ENCODE measurements at places on chromosomes 3 and 15.

DNA sequence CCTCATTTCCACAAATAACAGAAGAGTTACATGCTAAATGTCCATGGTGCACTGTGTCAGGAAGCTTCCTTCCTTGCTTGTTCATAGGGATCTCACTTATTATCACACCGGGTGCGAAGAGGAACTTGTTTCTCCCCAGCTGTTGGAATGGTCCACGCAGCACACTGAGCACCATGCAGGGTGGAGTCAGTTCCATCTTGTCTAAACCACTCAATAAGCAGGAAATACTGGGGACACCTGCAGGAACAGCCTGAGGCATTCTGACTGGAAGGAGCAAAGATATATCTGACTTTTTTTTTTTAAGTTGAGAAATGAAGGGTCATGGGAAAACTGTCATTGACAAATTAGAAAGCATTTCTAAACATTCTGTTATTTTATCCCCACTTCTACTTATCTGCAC lies 70.0 kb upstream of the WDR72 start:
- DNase-seq: no peak

- DNase-seq: no peak
Observed at GRCh38 chr3:143450632-143451031, 331.1 kb downstream of the CHST2 start.

GRCh38 chr15:76075046-76075445 lies 15.3 kb downstream of the TMEM266 start:
- no peak for DNase-seq

- DNase-seq: no peak
Observed at GRCh38 chr3:107328069-107328468, 49.2 kb upstream of the CCDC54 start.

GRCh38 chr3:64957408-64958198 lies 269.8 kb upstream of the ADAMTS9 start:
- no peak for DNase-seq

DNA sequence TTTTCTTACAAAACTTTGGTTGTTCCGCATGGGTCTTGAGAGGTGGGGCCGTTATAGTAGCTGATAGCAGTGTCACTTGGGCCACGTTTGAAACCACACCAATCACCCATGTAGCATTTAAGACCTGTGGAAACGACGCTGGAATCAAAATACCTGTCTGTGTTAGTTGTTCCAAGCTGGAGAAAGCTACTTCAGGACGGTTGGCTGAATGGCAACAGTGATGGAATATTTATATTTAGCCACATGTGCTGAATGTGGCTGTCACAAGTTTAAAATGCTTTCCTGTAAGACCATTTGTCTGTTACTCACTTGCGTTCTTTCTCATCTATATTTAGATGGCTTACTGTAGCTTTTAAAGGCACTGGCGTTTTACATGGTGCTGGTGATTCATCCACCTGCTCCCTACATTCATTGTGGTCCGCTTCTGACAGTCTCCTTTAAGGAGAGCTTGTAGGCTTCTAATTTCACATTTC lies 1.4 kb downstream of the DNAJA4 start:
- DNase-seq: no peak

GRCh38 chr15:68502398-68502901 lies 70.5 kb upstream of the ITGA11 start:
- no peak for DNase-seq

DNA sequence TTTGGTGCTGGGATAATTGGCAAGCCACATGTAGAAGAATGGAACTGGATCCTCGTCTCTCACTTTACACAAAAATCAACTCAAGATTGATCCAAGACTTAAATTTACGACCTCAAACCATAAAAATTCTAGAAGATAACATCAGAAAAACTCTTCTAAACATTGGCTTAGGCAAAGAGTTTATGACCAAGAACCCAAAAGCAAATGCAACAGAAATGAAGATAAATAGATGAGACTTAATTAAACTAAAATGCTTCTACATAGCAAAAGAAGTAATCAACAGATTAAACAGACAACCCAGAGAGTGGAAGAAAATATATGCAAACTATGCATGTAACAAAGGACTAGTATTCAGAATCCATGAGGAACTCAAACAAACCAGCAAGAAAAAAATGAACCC lies 80.1 kb downstream of the CLDN1 start:
- DNase-seq: no peak

- no peak for DNase-seq
Observed at GRCh38 chr3:165744025-165744424, 93.2 kb downstream of the BCHE start.

GRCh38 chr3:197730200-197730599 lies 6.5 kb downstream of the RUBCN start:
- DNase-seq: no peak

GRCh38 chr15:72276326-72276700 lies 4.0 kb upstream of the PARP6 start:
- no peak for DNase-seq

GRCh38 chr3:188197388-188197847 lies 43.5 kb downstream of the LPP start:
- no peak for DNase-seq

GRCh38 chr3:143627336-143627735 lies 220.9 kb downstream of the SLC9A9 start:
- no peak for DNase-seq

GRCh38 chr15:84862214-84862975 lies 22.1 kb upstream of the SLC28A1 start:
- DNase-seq: no peak

DNA sequence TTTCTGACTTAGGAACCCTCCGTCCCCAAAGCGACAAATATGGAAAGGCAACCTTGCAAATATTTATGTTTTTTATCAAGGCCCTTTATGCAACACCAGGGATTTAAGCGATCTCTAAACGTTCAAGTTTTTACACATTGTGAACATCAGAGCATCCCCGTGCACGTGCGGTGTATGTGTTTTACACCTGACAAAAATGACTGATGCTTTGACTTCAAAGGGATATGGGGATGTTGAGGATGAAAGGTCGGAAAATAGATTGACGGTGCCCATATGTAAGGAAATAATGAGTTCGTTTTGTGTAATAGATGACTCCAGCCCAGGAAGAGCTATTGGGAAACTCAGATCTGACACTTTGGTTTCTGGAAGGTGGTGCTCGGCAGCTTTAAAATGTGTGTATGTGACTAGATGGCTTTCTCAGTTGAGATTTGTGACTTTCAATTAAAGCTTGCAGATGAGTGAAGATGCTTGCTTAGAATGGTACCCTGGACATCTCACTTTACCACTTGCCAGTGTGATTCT lies 866 bp downstream of the SLC49A4 start:
- no peak for DNase-seq

All from NCI-H774 (cell line).